ENCODE measurements at places on chromosomes 3 and 15.

GRCh38 chr15:95292785-95293450 lies 1037.6 kb upstream of the NR2F2 start:
- no peak for DNase-seq

DNA sequence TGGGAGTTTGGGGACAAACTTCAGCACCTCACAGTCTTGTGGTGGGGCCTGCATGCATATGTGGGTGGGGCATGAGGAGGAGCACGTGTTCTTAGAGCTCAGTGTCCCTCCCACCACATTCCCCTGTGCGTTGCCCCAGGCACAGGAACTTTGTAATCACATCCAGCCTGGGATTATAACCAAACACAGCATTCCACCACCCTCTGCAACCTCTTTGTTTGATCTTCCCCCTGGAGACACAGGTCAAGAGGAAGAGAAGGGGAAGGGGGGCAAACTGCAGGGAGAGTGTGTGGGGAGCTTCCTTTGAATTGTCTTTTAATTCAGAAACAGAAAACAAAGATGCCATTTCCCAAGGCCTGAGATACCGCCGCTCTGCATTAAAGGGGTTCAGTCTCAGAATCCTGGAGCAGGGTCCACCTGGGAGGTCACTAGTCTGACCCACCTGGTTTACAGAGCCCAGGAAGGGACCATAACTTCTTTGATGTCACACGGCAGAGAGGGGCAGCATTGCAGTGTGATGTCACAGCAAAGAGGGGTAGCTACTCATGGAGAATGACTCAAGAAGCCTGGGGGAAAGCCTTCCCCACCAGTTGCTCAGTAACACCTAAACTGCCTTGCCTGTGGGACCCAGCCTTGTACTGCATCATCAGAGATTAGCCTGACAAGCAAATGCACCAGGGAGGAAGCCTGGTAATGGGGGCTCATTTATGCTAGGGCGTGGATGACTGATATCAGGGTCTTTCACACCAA lies 106.3 kb upstream of the RNU6-1 start:
- no peak for DNase-seq

DNA sequence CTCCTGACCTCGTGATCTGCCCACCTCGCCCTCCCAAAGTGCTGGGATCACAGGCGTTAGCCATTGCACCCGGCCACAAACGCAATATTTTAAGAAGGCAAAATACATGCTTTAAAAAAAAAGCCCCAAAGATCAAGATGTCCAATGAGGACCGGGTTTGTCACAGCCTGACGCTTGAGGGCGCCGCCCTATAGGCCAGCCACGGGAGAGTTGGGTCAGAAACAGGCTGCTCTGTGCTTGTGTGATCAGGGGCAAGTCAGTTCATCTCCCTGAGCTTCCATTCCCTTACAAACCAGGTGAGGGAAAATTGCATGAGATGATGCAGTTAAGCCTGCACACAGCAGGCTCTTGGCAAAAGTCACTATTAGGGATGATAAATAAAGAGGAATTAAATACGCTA lies 23.9 kb downstream of the FAM174B start:
- DNase-seq, result no peak

DNA sequence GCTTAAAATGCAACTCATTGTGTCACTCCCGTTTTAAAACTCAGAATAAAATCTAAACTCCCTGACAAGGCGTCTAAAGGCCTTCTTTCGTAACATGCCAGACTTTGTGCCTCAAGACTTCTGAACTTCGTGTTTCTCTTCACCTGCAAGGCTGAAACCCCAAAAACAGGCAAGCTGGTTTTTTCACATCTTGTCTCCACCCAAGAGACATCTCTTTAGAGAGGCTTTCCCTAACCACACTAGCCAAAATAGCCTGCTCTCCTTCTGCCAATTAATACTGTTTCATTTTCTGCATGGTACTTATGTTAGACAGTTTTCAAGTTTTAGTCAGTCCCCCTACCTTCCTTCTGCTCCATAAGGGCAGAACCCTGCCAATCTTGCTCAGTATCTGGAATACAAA lies 41.6 kb downstream of the RAF1 start:
- DNase-seq, result no peak

GRCh38 chr15:67193223-67193990 lies 61.1 kb downstream of the AAGAB start:
- no peak for DNase-seq

DNA sequence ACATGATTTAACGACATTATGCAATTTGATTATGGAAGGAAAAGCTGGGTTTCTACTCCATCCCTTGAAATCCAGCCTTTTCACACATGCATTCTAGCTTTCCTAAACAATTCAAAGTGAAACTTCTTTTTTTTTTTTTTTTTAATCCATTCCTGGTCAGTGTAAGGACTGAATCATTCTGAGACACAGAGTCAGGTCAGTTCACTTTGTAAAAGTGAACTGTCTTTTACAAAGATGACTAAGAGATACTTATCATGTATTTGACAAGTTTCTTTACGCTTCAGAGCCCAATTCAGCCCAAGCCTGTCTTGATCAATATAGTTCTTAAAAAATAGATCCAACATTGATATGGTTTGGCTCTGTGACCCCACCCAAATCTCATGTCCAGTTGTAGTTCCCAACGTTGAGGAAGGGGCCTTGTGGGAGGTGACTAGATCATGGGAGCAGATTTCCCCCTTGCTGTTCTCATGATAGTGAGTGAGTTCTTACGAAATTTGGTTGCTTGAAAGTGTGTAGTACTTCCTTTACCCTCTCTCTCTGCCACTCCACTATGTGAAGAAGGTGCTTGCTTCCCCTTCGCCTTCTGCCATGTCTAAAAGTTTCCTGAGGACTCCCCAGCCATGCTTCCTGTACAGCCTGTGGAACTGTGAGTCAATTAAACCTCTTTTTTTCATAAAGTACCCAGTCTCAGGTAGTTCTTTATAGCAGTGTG lies 345.6 kb upstream of the THBS1 start:
- no peak for DNase-seq

DNA sequence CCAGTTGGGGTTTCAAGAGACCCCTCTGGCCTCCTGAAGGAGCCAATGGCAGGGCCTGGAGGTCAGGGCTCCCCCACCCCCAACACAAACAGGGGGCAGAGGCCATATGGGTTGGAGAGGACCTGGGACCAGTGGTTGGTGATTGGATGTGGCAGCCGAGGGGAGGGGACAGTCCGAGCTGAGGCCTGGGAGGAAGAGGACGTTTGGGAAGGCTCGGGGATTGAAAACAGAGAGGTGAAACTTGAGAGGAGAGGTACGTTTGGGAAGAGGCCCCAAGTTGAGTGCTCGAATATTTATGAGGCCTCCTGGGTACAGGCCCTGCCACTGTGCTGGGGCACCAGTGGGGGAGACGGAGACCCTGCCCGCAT lies 53.7 kb downstream of the DNAJB8 start:
- DNase-seq, result no peak

DNA sequence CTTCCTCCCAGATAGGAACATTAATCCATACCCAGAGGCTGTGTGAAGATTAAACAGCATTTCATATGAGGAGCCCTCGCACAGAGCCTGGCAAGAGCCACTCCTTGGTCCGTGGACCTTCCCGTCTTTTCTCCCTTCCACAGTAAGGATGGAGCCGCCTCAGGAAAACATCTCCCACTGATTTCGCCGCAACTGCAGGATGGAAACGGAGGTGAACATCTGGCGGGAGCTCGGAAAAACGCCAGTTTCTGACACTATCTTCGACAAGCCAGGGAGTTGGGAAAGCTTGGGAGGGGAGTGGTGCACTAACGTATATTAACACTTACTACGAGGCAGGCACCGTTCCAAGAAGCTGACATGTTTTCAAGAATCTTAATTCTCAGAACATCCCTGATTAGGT lies 157.9 kb downstream of the XXYLT1 start:
- DNase-seq, result no peak

- no peak for DNase-seq
Observed at GRCh38 chr15:39666677-39667076, 85.8 kb downstream of the THBS1 start.

GRCh38 chr3:88478460-88478859 lies 328.7 kb downstream of the C3orf38 start:
- no peak for DNase-seq

DNA sequence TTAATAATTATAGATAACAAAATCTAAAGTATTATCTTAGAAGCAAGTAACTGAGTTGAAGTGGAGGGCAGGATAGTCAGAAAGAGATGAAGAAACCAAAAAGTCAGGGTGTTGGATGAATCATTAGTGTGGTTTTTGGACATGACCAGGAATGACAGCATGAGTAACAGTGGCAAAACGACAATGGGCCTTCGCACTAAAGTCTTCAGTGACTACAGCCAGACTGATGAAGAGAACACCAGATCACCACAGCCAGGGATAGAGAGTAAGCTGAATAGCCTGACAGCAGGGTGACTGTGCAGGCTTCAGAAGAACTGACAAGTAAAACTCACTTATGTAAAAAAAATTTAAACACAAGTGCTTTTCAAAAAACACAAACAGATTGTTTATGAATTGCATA lies 96.0 kb upstream of the MELTF start:
- DNase-seq, result no peak

GRCh38 chr3:176106380-176106779 lies 1090.9 kb downstream of the TBL1XR1 start:
- DNase-seq, result no peak

DNA sequence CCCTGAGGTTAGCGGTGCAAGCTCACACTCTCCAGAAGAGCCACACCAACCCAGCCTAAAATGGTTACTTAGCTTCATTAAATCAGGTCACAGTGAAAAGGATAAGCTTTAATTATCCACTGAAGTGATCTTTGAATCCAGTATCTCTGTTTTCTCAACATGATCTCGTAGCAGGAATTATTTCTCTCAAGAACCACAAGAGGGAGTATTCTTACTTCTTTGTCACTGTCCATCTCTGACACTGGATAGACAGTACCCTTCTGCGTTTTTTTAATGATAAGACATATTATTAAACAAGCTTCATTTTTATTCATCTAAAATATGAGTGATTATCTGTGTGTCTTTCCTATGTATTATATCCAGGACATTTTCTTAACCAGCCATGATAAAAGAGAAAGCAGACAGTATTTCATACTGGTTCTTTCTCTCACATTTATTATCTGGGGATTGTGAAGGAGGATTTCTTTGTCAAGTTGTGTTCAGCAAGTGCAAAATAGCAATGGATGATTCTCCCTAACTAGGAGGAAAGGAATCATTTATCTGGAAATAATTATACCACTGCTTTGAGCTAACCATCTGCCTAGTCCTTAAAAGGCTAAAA lies 105.4 kb upstream of the CCDC54 start:
- no peak for DNase-seq

DNA sequence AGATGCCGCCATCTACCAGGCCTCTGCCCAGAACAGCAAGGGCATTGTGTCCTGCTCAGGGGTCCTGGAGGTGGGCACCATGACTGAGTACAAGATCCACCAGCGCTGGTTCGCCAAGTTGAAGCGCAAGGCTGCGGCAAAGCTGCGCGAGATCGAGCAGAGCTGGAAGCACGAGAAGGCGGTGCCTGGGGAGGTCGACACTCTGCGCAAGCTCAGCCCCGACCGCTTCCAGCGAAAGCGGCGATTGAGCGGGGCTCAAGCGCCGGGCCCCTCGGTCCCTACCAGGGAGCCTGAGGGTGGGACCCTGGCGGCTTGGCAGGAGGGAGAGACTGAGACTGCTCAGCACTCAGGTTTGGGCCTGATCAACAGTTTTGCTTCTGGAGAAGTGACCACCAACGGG lies 22.6 kb downstream of the ALPK3 start:
- no peak for DNase-seq

DNA sequence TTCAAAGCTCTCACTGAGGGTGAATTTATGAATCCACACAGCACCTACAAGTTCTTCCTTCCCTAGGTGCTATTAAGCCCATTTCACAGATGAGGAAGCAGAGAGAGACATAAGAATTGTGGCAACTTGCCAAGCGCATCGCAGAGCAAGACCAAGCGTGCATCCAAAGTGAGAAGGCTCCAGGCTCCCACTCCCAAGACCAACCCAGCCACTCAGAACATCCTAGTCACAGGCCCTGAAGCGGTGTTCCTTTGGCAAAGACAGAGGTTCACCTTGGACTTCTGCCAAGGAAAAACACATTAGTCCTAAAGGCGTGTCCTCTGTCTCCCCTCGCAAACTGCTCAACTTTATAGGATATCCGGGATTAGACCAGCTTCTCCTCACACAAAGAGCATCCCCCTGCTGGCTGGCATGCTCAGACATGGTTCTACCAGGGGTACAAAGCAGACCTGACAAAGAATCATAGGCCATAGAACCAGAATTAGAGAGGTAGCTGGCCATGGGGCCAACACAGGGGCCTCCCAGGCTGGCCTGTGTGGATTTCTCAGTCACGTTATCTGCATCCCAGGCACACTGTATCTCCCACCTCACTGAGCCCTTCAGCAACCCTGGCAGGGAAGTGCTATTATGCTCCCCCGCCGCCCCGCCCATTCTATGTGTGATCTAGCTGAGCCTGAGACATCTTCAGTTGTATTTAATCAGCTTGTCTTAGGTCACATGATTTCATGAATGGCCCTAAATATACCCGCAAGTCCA lies 160.2 kb downstream of the FOXP1 start:
- DNase-seq, result no peak

GRCh38 chr15:83275412-83275811 lies 9.1 kb downstream of the BNC1 start:
- DNase-seq, result no peak

DNA sequence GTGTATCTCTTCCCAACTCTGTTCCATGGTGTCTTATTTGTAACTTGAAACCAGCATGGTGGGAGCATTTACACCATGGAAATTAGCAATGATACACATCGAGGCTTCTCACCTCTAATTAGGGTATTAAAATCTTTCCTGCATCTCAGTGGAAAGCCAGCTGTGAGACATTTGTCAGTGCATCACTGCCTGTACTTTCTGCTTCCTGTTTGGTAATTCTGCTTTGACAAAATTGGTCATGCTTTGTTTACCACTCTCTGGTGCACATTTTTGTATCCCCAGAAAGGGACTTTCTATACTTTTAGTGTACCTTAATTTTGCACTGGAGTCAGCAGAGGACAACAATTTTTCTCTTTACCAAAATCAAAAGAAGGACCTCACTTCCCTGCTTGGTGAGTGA lies 402.1 kb downstream of the PDCD6IP start:
- DNase-seq, result no peak

GRCh38 chr15:33022629-33023028 lies 171.9 kb downstream of the FMN1 start:
- DNase-seq, result no peak

GRCh38 chr3:16113704-16114103 lies 60.8 kb upstream of the GALNT15 start:
- no peak for DNase-seq

- no peak for DNase-seq
Observed at GRCh38 chr15:39770748-39771689, 11.6 kb downstream of the FSIP1 start.

DNA sequence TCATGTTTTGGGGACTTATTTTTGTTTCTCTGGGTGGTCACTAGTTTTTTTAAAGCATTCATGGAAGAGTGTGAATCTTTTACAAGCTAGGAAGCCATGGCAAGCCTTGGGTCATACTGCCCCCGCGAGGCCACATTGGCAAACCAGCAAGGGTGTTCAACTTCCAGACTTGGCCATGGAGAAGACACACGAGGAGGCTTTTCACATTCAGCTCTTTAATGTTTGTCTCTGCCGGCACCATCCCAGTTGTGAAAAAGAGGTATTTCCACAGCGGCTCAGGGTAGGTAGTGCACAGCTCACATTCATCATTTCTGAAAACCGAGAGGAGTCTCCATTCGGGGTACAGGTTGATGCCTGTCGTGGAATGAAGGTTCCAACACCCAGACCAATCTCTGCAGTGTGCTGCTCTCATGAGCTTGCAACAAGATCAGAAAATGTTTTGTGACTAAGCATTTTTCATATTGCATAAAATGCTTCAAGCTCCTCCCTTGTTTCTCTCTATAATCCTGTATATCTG lies 7.7 kb downstream of the CCR5 start:
- peak; percentile 45 for DNase-seq

All from stimulated activated CD4-positive, alpha-beta T cell treated with anti-CD3 and anti-CD28 coated beads, Interleukin-1b, Interleukin-23, amount 100 ng/mL, for 1 hour (primary cell).